ENCODE measurements at places on chromosomes 1 and 21.

GRCh38 chr1:229203030-229203751, 67.7 kb upstream of the RAB4A start:
- DNase-seq, result no peak

- no peak for DNase-seq
Measured at GRCh38 chr1:50966991-50967390, 3.1 kb upstream of the CDKN2C start.

DNA sequence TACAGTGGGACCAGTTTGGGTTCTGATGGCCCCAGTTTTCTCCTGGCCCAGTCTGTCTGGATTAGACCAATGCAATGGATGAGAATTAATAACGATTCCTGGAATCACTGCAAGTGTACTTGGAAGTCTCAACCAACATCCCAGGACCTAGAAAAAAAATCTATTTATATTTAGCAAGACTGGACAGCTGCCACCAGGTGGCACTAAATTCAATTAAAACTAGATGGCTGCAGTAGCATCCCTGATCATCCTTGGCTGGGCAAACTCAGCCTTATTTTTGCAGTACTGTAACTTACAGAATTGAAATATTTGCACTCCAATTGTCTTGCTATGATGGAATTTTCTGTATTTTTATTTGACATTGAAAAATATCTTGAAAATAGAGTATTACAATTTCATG, 165.7 kb downstream of the NCAM2 start:
- DNase-seq, result no peak

DNA sequence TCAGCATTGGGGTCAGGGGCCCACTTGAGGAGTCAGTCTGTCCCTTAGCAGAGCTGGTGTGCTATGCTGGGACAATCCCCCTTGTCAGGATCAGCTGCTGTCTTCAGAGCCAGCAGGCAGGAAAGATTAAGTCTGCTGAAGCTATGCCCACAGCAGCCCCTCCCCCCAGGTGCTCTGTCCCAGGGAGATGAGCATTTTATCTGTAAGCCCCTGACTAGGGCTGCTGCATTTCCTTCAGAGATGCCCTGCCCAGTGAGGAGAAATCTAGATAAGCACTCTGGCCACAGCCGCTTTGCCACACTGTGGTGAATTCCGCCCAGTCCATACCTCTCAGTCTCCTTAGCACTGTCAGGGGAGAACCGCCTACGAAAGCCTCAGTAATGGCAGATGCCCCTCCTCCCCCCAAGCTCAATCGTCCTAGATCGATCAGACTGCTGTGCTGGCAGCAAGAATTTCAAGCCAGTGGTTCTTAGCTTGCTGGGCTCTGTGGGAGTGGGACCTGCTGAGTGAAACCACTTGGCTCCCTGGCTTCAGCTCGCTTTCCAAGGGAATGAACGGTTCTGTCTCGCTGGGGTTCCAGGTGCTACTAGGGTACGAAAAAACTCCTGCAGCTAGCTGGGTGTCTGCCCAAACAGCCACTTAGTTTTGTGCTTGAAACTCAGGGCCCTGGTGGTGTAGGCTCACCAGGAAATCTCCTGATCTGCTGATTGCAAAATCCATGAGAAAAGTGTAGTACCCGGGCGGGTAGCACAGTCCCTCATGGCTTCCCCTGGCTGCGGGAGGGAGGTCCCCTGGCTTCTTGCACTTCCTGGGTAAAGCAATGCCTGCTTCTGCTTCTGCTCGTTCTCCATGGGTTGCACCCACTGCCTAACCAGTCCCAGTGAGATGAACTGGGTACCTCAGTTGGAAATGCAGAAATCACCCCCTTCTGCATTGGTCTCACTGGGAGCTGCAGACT, 25.1 kb upstream of the TP53BP2 start:
- DNase-seq, result no peak

DNA sequence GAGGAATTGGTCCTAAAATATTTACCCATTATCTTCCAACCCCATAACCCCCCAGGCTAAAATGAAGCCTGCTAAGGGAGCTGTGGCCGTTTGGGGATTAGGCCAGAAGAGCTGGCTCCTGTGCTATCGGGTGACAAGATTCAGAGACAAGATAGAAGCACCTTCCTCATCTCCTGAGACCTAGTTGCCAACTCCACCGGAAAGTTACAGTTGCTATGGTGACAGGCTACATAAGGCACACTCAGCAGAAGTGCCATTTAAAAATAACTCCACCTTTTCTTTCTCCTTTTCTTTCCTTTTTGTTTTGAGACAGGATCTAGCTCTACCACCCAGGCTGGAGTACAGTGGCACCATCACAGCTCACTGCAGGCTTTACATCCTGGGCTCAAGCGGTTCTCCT, 43.6 kb upstream of the ROR1 start:
- DNase-seq, result no peak

DNA sequence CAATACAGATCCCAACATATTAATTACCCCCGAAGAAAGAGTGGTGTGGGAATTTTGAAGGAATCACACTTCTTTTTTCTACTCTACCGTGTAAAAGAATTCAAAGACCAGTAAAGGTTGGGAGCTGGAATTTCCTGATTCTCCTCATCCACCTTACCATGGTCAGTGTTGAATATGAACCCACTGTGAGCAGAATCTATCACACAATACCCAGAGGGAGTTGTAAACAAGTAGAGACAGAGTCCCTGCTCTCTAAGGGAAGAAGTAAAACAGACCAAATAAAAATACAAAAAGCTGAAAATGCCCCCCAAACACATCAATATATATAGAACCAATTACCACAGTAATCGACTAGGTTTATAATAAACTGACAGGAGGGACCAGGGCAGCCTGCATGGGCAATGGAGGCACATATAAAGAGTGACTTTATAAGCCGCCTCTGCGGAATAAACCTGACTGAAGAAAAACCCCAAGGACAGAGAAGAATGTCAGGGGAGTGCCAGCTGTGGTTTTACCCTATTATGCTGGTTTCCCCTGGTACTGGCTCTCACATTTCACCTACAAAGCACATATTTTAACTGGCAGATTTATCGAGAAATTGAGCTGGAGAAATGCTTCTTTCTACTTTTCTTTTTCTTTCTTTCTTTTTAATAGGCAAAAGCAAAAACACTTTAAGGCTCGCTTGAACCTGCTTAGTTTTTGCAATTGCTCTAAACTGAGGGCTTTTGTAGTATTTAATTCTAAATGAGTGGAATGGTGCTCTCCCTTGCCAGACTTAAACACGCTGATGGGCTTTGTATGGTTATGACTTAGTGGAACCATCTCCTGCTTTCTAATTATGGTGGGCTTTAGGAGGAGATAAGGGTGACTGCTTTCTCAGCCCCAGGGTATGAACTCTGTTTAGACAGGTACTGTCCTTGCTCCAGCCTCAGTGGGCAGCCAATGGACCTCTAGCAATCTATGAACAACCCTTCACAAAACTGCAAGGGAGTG, 244.8 kb downstream of the ASTN1 start:
- no peak for DNase-seq

GRCh38 chr1:231216498-231216897, 24.5 kb upstream of the GNPAT start:
- no peak for DNase-seq

DNA sequence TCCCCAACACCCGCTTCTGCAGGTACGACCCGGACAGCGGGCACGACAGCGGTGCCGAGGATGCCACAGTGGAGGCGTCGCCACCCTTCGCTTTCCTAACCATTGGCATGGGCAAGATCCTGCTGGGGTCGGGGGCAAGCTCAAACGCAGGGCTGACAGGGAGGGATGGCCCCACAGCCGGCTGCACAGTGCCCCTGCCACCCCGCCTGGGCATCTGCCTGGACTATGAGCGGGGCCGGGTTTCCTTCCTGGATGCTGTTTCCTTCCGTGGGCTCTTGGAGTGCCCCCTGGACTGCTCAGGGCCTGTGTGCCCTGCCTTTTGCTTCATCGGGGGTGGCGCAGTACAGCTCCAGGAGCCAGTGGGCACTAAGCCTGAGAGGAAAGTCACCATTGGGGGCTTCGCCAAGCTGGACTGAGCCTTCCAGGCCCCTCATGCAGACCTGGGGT, 10.1 kb downstream of the TRIM46 start:
- no peak for DNase-seq

DNA sequence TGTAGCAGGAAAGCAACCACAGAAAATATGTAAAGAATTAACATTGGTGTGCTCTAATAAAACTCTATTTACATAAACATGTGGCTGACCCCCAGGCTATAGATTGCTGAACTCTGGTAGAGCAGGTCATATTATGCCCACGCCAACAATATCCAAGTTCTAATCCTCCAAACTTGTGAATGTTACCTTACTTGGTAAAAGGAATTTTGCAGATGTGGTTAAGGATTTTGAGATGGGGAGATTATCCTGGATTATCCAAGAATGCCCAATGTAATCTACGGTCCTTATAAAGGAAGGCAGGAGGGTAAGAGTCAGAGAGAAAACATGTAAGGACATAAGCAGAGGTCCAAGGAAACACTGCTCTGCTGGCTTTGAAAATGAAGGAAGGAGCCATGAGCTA, 201.0 kb downstream of the USH2A start:
- no peak for DNase-seq

- DNase-seq, result no peak
Measured at GRCh38 chr1:8284127-8284526, 33.8 kb upstream of the SLC45A1 start.

DNA sequence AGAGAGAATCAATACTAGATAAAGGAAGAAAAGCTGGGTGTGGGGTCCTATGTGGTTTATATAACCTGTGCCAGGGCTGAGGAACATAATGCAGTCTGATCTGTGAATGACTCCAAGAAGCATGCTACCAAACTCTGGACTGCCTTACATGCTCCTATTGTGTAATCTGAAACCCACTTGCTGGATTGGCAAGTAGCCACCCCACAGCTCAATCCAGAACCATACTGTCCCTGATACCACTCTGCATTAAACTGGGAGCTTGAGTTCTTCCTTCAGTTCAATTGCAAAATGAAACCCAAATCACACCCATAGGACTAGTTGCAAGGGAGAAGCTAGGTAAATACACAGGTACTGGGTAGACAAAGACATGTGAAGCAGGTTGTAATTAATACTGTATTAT, 115.4 kb upstream of the NEGR1 start:
- no peak for DNase-seq

DNA sequence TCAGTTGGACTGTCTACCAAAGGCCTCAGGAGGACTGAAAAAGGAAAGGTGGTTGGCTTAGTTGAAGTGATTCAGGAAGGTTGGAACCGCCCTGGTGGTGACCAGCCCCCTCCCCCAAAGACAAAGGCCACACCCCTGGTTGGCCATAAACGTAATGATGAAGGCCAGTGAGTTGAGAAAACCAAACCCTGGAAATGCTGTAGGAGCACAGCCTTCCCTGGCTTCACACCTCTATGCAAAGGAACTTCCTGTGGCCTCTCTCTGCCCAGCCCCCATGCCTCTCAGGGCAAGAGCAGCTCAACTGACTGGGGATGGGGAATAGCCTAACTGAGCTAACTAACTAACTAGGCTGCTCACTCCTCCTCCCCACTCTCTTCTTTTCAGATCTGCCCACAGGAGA, 90.4 kb downstream of the NPHP4 start:
- no peak for DNase-seq

DNA sequence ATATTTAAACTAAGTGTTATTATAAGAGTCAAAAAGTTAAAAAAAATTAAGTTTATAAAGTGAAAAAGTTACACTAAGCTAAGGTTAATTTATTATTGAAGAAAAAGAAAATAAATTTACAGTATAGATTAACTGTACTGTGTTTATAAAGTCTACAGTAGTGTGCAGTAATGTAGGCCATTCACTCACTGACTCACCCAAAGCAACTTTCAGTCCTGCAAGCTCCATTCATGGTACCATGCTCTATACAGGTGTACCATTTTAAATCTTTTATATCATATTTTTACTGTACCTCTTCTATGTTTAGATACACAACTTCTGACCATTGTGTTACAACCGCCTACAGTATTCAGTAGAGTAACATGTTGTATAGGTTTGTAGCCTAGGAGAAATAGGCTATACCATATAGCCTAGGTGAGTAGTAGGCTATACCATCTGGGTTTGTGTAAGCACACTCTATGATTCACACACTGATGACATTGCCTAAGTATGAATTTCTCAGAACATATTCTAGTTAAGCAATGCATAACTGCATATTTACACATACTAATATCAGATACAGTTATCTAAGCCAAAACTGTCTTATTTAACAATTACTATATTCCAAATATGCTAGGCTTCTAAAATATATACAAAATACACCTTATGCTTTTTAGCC, 80.6 kb upstream of the GFI1 start:
- DNase-seq, result no peak

Measured in sciatic nerve (tissue), 2 donors.